Activated T-cell treated with anti-CD3 and anti-CD28 coated beads, Interleukin-2, amount 50 U/mL, for 1 hour (primary cell): ENCODE measurements at places on chromosomes 4 and X.

DNA sequence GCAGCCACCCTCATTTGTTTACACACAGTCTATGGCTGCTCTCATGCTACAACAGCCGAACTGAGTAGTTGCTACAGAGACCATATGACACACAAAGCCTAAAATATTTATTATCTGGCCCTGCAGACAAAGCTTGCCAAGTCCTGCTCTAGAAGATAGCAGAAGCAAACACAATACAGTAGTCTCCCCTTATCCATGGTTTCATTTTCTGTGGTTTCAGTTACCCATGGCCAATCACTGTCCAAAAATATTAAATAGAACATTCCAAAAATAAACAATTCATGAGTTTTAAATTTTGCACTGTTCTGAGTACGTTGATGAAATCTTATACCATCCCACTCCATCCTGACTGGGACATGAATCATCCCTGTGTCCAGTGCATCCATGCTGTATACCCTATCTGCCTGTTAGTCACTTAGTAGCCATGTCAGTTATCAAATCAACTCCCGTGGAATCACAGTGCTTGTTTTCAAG lies 40.2 kb upstream of the ZNF81 start:
- no peak for DNase-seq

GRCh38 chr4:159435561-159436023 lies 332.7 kb downstream of the RAPGEF2 start:
- no peak for DNase-seq

DNA sequence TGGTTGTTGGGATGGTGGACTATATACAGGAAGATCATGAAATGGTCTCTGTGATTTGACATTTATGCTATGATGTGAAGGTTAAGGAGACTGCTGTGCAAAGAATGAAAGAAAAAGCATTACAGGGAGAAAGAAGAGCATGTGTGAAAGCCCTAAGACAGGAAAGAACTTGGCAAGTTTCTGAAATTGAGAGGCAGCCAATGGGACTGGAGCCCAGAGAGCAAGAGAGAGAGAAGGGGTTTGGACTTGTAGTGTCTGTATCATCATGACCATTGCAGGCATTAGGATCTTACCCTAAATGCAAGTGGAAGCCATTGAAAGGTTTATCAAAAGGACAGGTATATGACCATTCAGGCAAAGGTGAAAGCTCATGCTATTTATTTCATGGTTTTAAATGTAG lies 147.1 kb downstream of the NAA11 start:
- DNase-seq = no peak

GRCh38 chr4:38007645-38008044 lies 47.4 kb downstream of the PTTG2 start:
- DNase-seq = no peak

- no peak for DNase-seq
These were observed 10.4 kb downstream of the AFF1 start for GRCh38 chr4:86944964-86945781.

- DNase-seq = no peak
These were observed 106.6 kb upstream of the SH3RF1 start for GRCh38 chr4:169377367-169377766.

- DNase-seq = no peak
These were observed 317 bp downstream of the CMC4 start for GRCh38 chrX:155070663-155070974.

GRCh38 chrX:140672840-140673731 lies 36.5 kb upstream of the LINC00632 start:
- DNase-seq = no peak

- no peak for DNase-seq
These were observed 8.8 kb downstream of the STK26 start for GRCh38 chrX:132031867-132032266.

DNA sequence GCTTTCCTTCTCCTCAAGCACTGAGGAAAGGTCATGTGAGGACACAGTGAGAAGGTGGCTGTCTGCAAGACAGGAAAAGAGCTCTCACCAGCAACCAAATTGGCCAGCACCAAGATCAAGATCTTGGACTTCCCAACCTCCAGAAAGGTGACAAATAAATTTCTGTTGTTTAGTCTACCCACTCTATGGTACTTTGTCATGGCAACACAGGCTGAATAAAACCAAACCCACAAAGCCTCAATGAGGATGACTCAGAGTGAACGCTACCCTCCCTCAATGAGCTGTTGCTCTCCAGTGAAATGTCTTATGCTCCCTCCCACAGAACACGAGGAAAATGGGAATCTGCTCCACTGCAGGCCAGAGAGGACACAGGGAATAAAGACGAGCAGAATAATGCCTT lies 244.1 kb downstream of the RAB28 start:
- DNase-seq = no peak

GRCh38 chrX:16240231-16240905 lies 73.1 kb downstream of the MAGEB17 start:
- no peak for DNase-seq

DNA sequence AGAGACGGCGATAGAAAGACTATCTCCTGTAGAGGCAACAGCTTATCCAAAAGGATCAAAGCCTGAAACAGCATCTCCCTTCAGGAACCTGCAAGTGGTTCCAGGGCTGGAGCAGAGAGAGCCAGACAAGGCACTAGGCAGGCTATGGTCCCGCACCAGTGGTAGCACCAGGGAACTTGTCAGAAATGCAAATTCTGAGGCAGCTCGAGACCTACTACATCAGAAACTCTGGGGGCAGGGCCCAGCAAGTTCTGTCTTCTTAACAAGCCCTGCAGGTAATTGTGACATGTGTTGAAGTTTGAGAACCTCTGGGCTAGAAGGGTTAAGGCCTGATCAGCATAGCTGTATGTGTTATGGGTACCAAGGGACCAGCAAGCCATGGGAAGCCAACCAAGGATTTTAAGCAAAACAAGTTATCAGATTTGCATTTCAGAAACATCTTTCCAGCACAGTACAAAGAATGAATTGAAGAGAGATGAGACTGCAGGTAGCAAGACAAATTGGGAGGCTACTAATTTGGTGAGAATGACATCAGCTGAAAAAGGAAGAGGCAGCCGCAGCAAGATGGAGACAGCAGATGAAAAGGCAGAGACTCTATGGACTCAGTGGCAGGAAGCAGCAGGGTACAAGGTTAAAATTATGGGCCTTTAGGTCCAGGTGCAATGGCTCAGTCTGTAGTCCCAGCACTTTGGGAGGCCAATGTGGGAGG lies 139.7 kb downstream of the TSPAN5 start:
- no peak for DNase-seq

DNA sequence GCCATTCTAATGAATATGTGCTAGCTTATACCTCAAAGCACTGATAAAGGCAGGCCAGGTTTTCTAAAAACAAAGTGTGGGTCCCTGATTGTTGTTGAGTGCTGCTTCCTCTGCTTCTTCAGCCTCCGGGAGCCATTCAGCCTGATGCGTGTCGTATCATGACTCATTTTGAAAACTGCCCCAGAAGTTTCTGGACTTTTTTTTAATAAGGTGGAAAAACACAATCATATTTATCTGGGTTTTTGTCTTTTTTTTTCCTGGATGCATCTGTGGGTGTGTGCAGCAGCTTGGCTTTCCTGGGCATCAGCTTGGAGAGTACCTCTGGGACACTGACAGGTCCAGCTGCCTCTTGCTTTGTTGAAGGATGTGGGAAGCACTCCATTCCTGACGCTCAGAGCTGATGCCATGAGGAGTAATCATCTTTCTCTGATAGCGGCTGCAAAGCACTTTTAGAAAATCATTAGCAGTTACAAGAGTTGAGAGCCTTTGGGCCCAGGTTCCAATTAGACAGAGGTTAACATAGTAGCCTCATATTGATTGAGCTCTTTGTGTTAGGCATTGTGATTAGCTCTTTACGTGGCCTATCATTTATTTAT lies 66.9 kb downstream of the PARM1 start:
- no peak for DNase-seq

DNA sequence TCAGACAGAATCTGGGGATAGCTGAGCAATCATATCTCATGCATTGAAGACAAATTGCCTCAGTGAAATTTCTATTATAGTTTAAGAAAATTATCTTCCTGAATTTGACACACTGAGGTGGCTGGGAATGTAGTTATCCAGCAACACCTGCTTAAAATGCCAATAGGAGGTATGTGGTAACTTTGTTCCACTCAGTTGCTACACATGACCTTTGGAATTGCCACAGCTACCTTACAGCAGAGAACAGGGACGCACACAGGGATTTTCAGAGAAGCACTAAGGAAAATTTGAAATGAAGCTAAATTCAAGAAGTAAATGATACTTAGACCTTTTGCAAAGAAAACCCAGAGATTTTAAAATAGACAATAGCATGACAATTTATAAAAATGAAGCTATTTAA lies 264.6 kb downstream of the IL1RAPL1 start:
- no peak for DNase-seq

DNA sequence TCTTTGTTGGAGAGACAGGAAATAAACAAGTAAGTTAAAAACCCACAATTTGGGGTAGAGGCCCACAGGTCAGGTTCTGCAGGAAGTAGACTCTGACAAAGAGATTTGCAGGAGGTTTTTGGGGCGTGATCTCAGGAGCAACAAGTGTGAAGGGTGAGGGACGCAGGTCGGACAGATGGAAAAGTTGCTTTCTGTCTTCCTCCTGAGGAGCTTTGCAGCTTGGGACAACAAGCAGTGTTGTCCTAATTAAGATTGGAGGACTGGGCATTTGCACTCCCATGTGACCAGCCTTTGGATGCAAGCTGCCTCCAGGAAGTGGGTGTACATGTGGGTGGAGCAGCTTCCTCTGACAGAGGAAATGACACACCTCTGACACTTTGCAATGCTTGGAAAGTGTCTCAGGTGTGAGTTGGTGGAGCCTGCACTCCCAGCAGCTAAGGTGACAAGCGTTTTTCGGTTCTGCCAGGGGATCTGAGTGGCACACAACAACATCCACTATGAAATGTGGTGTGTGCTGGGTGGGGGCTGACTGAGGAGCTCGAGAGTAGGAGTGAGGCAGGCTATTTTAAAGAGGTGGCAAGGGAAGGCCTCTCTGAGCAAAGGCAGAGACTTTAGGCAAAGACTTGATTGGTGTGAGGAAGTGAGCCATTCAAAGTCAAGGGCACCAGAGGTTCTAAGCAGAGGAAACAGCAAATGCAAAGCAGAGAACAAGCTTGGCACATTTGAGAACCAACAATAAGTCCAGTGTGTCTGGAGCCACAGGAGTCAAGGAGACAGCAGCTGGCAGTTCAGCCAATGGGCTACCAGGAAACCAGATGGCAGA lies 339.8 kb upstream of the GATB start:
- peak; percentile 78 for DNase-seq

GRCh38 chr4:143858456-143858855 lies 46.9 kb downstream of the GYPE start:
- no peak for DNase-seq

- DNase-seq = no peak
These were observed 36.9 kb upstream of the SH3KBP1 start for GRCh38 chrX:19924285-19924684.

- DNase-seq = no peak
These were observed 499.5 kb downstream of the ANKRD50 start for GRCh38 chr4:124212815-124213630.

DNA sequence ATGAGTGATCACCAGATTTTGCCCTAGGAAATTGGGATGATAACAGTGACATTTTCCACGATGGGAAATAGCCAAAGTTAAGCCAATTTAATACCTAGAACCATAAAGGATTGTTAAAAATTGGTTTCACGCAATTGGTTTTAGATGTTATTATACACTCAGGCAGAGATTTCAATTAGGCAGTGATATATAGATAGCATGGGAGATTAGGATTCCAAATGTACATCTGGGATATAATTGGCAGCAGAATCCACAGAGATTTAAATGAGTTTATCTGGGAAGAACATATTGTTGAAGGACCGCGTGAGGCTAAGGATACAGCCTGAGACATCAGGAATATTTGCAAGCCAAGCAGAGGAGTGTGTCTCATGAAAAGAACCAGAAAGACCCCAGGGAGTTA lies 351.6 kb downstream of the GPM6A start:
- no peak for DNase-seq

GRCh38 chr4:86380181-86380724 lies 20.4 kb upstream of the MAPK10 start:
- DNase-seq = no peak

DNA sequence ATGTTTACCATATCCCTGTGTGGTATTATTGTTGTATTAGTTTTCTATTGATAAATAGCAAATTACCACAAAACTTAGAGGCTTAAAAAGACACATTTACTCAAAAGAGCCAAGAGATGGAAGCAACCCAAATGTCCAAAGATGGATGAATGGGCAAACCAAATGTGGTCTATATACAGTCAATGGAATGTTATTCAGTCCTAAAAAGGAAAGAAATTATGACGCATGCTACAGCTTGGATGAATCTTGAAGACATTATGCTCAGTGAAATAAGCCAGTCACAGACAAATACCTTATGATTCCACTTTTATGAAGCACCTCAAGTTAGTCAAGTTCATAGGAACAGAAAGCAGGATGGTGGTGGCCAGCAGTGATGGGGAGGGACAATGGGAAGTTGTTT lies 144.7 kb downstream of the QDPR start:
- DNase-seq = no peak

GRCh38 chrX:119685225-119686066 lies 7.5 kb downstream of the SEPTIN6 start:
- DNase-seq = peak; percentile 63

DNA sequence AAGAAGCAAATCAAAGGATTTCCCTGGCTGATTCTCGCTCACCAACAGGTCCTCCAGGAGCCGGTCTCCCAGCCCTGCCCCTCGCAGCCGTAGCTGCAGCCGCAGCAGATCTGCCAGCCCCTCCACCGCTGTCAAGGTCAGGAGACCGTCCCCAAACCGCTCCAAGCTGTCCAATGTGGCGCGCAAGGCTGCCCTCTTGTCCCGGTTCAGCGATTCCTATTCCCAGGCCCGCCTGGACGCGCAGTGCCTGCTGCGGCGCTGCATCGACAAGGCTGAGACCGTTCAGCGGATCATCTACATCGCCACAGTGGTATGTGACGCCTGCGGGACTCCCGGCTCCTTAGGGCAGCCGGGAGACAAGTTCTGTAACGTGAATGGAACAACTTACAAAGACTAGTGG lies 25.6 kb downstream of the SPATA18 start:
- no peak for DNase-seq

- DNase-seq = no peak
These were observed 28.0 kb downstream of the CCNG2 start for GRCh38 chr4:77184974-77185373.

DNA sequence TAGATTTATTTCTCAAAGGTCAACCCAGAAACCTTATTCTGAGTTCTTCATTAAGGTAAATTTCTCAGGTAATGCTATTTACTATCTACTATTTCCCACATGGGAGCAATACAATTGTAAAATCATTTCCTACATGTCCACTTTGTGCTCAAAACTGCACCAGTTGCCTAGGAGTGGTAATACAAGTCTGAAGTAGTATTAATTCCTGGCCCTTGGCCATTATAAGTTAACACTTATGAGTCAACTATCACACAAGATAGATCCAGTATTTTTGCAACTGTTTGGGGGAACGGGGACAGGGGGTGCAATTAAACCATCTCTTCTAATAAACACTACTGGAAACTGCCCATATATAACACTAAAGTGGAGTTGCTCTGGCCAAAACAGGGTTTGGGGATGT lies 48.9 kb downstream of the ACSL4 start:
- no peak for DNase-seq

DNA sequence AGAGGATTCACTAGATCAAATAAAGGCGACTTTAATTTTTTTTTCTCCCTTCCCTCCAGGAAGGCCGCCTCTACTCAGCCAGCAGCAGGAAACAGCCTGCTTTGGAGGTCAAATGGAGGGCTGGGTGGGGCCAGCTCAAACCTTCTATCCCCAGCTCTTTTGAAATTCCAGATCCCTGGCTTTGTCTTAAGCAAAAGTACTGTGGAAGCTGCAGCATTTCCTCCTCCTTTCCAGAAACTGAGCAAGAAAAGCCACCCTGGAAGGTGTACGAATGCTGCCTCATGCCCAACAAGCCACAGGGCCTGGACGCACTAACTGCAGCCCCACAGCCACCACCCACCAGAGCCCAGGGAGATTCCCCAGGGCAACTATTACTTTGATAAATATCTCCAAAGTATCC lies 55.1 kb upstream of the ZCCHC13 start:
- no peak for DNase-seq
